ENCODE measurements at places on chromosomes 13 and 19.

DNA sequence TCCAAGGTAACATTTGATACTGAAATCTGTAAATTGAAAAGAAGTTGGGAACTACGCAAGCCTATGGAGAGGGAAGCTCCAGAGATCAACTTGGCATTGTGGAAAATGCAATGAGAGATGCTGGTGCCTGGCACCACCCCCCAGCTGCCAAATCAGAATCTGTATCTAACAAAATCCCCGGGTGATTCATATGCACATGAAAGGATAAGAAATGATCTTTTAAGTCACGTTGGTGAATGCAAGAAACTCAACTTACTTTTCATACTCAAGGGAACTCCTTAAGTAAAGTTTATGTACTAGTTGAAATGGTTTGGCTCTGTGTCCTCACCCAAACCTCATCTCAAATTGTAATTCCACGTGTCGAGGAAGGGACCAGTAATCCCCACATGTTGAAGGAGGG is 158.5 kb upstream of the MYO16 start:
- no peak for DNase-seq

DNA sequence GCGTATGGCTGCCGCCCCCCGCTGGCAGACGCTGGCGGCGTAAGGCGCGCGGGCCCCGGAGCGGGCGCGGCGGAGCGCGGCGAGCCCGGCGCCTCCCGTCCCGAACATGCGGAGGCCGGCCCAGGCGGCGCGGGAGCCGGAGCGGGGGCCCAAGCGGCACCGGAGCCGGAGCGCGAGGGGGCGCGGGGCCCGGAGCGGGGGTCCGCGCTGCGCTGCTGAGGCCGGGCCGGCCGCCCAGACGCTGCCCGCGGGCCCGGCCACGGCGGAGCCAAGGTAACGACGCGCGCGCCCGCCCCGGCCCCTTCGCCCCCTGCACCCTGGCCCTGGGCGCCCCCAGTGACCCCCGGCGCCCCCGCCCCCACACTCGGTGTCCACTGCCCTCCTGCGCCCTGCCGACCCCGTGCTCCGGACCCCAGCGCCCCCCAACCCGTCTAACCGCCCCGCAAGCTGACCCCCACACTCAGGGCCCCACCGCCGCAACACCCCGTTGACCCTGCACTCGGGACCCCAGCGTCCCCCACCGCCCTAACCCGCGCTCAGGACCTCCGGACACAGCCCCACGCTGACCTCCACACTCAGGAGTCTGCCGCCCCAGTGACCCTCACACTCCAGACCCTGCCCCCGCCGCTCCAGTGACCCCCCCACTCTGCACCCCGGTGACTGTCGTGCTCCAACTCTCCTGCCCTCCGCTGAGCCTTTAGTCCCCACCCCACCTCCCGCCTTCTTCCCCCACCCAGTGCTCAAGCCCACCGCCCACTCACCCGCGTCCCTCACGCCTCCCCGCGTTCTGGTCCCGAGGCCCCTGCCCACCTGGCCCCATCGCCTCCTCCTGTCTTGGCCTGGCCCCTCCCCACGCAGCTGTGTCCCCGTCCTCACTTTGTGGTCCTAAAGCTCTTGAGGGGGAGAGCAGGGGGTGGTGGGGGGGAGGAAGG is at the start of gene CSNK1G2:
TSS of gene CSNK1G2 (plus strand) at position 27 of the 932 bp plus-strand sequence. CDS start 28,601 bp downstream, outside the sequence.
- DNase-seq: no peak

GRCh38 chr13:87684850-87685742 is 13.9 kb downstream of the SLITRK5 start:
- no peak for DNase-seq

DNA sequence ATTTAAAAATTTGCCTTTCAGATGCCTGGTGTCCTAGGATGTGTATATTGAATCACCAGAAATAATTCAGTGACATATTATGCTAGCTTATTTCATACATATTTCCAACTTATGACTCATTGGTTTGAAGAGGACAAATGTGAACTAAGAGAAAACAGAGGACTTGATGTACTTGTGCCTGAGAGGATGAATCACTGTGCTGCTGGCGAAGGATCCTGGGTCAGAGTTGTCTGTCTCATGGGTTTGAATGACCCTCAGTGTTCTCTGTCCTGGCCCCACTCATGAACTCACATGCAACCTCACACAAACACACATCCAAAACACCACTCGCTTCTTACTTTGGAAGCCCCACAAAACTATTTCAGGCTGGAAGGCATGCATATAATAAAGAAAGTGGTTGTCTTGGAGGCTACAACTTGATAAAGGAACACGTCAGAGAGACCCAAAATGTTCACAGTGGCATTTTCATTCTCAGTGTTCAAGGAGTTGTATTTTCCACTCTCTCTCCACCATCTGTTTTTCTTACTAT is 129.0 kb upstream of the SPRY2 start:
- DNase-seq: no peak

DNA sequence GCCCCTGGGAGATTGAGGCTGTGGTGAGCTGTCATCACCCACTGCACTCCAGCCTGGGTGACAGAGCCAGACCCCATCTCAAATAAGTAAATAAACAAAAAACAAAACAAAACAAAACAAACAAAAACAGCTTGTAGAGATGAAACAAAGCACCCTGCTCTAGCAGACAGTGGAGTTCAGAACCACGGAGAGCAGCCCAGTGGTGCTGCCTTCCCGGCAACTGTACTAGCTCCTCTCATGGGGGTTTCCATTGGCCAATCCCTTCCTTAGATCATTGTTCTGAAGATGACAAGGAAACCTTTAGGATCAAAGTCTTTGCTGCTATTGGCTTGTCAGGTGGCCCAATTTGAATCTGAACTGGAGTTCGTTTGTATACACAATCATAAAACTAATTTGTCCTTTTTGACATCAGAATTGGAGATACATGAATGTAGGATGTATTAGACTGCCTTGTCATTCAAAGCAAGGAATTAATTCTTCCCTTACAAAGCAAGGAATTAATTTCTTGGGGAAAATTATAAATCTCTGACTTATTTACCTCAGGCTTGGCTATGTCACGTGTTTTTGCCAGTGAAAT is 19.7 kb upstream of the SYCN start:
- no peak for DNase-seq

- no peak for DNase-seq
Measured at GRCh38 chr19:3457528-3458228, 22.6 kb downstream of the SMIM24 start.

GRCh38 chr13:99973808-99974185 is 2.2 kb upstream of the ZIC5 start:
- DNase-seq: no peak

DNA sequence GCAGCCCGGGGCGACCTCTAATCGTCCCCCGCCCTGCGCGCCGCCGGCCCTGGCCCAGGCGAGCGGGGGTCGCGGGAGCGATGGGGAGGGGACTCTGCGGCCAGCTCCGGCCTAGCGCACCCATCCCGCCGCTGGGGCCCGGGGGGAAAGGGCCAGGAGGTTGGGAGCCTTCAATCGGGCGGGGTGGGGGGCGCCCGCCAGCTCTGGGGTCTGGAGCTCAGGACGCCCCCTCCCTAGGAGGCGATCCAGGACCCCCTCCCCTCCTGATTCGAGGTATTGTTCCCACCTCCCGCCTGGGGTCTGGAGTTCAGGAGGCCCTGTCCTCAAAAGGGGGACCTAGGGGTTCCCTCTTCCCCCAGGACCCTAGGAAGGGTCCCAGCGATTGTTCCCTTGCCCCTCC is 430 bp downstream of the ZNF358 start:
- DNase-seq: no peak

DNA sequence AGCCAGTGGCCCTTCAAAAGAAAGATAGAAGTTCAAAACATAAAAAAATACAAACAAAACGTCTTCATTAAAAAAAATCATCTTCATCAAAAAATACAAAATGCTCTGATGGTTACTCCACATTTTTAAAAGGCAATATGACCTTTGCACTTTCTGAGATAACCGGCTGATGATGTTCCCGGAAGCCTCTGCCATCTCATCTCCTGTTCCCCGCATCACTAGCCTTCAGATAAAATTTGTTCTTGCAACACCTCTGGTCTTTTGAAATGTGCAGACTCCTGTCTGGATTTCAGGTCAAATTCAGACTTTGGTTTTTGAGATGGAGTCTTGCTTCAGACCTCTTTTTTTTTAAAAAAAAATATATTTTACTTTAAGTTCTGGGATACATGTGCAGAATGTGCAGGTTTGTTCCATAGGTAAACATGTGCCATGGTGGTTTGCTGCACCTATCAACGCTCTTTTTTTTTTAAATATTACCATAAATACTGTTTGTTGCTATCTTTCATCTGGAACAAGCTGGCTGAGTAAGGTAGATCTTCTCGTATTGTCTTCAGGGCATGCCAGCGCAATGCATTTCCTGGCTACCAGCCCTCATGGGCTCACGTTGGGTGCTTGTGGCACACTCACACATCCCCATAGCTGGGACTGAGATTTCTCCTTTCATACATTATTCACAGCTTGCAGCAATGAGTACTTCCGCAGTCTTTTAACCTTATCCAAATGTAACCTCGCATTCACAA is 418.9 kb upstream of the ARGLU1 start:
- no peak for DNase-seq

DNA sequence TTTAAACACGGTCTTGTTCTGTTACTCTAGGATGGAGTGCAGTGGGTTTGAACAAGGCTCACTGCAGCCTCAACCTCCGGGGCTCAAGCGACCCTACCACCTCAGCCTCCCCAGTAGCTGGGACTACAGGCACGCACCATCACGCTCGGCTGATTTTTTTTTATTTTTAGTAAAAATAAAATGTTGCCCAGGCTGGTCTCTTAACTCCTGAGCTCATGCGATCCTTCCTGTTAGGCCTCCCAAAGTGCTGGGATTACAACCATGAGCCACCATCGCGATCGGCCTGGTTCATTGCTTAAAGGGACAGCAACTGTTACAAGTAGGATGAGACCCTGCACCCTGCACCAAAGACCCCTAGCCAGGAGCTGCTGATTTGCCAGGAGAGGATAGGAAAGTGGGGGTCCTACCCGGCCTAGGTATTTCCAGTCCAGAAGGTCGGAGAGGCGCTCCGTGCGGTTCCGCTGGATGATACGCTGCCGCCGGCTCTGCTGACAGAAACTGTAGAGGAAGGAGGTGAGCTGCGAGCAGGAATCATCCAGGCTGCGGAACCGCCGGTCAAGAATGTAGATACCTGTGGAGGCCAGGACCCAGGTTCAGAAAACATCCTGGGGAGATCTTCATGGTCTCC is 5.1 kb downstream of the FTL start:
- DNase-seq: no peak

DNA sequence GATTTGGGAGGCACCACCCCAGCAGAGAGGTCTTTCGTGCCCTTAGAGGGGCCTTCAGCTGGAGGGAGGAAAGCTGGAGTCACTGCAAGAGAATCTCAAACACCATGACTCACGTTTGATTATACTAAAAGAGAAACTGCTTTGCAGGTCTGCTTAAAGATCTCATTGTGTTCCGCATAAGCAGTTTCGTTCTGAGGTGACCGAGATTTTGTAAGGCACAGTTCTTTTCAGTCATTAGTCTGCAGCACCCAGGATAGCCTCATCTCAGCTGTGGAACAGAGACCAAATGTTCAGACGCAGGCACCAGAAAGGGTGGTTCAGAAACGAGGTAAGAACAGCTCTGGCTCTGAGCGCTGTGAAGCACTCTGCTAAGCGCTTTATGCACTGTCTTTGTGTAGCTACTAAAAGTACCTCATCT is 71.2 kb upstream of the GTF3A start:
- DNase-seq: no peak

DNA sequence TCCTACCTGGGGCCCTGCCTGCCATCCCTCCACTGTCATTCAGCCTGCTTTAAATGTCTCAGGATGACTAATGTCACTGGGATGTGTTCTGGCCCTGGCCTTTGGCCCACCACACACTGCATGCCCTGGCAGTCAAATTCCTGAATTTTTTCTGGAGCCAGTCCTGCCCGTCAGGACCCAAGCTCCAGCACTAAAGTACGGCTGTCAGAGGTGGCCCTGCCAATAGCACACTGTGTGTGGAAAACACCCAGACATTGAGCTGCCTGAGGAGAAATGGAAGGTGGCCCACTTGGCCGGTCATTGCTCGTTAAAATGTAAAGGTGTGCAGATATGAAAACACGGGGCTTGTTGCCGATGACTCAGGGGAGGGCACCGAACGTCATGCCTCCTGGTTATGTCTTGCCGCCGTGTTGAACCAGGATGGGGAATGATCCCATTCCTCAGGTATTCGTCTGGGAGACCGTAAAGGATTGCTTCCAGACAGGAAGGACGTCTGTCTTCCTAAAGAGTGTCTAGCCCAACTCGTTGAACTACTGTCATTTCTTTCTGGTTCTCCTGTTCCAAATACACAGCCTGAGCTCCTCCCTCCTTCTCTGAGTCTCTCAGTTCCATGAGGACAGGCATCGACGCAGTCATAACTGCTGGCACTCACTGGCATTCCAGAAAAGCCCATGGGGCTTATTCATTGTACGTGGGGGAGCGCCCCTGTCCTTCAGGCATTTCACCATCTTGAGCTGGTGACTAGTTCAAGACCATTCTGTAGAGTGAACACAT is 40.6 kb downstream of the COL4A2 start:
- no peak for DNase-seq

GRCh38 chr13:30103161-30103840 is 204.1 kb downstream of the KATNAL1 start:
- DNase-seq: no peak

- DNase-seq: no peak
Measured at GRCh38 chr13:46210362-46211083, 1.2 kb upstream of the LRRC63 start.

DNA sequence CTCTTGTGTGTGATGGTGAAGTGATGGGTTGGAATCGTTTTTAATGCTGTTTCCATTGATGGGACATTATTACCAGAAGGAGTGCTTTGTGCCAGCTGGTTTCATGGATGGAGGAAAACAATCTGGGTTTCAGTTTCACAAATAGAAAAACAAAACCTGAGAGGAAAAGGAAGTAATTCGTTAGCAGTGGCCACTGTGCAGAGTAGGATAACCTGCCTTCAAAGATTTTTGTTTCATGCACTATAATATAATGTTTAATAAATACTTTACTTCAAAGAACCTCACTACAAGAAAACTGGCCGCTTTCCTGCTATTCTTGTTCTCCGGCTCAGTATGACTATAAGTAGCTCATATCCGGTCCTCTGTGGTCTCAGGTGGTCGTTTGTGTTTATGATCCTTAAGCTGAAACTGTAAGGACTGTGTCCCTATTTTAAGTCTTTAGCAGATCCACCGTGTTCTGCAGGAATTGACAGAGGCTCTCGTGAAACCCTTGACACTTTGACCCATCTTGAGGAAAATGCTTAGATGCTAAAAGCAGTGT is 104.7 kb downstream of the GGACT start:
- DNase-seq: no peak

- no peak for DNase-seq
Measured at GRCh38 chr19:21434516-21434915, 37.6 kb downstream of the ZNF493 start.

- no peak for DNase-seq
Measured at GRCh38 chr19:2145831-2146241, 5.5 kb downstream of the AP3D1 start.

- DNase-seq: no peak
Measured at GRCh38 chr13:26061947-26062346, 10.1 kb upstream of the SHISA2 start.

DNA sequence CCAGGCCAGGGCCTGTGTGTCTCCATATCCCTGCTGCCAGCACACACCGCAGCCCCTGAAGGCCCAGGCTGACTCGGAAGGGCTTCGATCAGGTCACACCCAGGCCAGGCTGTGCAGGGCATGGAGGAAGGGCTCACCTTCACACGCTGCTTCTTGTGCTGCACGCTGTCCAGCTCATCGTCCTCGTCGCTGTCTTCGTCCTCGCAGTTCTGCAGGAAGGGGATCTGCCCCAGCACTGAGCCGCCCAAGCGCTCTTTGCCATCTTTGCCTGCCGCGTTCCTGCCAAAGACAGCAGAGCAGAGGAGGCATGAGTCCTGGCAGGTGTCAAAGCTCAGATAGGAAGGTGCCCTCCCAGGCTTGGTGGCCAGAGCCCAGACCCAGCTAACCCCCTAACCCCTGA is 13.7 kb upstream of the PRKD2 start:
- no peak for DNase-seq

Measured in iPS DF 19.7 (cell line).